ENCODE measurements at places on chromosomes 4 and X. TPM values are rescaled to one million over a fixed set of nuclear protein-coding genes. Genes with fewer than 3 reads are reported as not detected.

SLC10A6 gene
- 2.8 TPM for total RNA-seq

TSPAN5 gene
- 18.6 TPM for total RNA-seq

- H3K4me1 ChIP-seq: no peaks in the 10 kb centered on the region
- H3K27ac ChIP-seq: no peak overlapping the region
- no peak overlapping the region for H3K4me3 ChIP-seq
- no peak for DNase-seq
- H3K36me3 ChIP-seq: no peaks in the 10 kb centered on the region
These were observed 58.8 kb downstream of the C4orf50 start for GRCh38 chr4:5959211-5959982.

DNA sequence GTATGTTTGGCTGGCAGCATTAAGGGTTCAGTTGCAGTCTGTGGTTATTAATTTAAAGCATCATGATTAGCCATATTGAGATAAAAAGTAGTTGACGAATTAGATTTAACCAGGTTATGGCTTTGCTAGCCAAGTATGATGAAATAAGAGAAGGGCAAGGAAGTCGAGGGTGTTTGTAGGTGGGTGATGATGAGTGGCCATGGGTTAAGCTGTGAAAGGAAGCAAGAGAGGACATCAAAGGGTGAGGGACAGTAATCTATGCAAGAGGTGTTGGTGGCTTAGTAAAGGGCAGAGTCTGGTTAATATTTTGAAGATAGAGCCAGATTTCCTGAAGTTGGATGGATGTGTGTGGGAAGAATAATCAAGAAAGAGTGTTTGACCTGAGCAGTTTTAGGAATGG, 44.5 kb downstream of the STIM2 start:
- no peaks in the 10 kb centered on the region for H3K27me3 ChIP-seq
- H3K27ac ChIP-seq: no peak overlapping the region
- H3K4me1 ChIP-seq: no peaks in the 10 kb centered on the region

- H3K27me3 ChIP-seq: no peaks in the 10 kb centered on the region
- H3K4me3 ChIP-seq: no peak overlapping the region
- no peak overlapping the region for H3K27ac ChIP-seq
- no peaks in the 10 kb centered on the region for H3K4me1 ChIP-seq
- no peak for DNase-seq
These were observed 243.2 kb upstream of the F9 start for GRCh38 chrX:139287155-139287924.
